Iris pigment epithelial cell (primary cell): ENCODE measurements at places on chromosomes 5 and 9.
A peak's percentile ranks its signal among the peaks of the same experiment; 100 is the strongest.

DNA sequence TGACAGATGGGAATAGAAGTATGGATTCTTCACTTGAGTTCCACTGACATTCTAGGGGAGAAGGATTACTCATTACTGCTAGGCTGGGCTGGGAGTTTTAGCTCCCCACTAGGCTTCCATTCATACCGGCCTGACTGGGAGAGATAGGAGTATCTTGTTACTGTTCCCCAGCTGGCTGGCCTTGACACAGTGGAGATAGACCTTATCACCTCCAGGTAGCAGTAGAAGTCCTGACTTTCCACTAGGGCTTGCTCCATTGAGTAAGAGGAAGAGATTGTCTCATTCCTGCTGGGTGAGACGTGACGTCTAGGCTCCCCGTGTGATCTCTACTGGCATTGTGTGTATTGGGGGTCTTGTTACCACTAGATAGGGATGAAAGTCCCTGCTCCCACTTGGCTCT is 156.4 kb downstream of the CACNA1B start:
- no peak for DNase-seq

DNA sequence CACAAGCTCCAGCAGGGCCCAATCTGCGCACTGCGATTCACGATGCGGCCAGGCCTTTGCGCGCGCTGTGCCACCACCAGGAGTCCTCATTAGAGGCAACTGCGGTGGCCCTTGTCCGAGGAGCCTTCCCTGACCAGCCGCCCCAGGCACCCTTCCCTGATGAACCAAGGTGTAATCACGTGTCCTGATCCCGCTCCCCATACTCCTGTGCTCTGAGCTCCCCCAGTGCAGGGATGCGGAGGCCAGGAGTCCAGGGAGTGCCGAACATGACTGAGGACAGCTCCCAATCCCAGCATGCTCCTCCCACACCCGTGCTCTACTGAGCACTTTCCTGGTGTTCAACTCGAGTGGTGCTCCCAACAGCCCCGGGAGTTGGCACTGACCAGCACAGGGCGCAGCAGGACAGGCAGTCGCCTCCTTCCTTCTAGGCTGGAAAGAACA is 134.8 kb downstream of the ZNF354C start:
- no peak for DNase-seq

DNA sequence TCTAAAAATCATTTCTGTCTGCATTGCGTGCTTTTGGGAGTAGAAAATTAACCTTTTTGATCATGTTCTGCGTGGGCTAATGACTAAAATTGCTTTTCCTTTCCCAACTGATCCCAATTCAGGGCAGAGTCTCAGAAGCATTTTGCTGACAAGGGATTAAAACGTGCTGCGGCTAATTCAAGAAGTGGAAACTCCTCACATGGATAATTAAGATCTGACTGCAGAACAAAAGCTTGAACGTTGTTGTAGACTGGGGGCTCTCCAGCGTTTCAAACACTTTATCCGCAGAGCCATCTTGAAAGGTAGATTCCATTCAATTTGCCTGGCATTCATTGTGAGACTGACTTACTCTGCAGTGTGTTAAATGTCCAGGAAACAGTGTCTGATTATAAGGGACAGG is 485.3 kb upstream of the DMAC1 start:
- DNase-seq, result no peak

GRCh38 chr5:90294604-90295003 is 115.0 kb downstream of the CETN3 start:
- DNase-seq, result no peak

DNA sequence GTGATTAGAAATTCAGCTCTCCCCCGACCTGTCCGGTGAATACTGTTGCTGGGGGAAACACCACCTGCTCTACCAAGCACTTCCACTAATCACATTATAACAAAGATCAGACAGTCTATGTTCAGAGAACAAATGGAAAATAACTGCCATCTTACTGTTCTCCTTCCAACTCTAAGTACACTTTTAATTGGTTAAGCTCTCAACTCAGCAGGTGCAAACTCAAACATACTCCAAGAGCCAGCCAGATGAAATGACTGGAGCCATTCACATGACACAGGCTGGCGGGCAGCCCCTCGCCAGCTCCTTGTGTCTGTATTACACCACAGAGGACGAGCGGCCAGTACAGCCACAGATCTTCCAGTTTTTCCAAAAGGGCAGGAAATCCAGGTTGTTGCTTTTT is 16.1 kb downstream of the LIFR start:
- DNase-seq, result no peak

DNA sequence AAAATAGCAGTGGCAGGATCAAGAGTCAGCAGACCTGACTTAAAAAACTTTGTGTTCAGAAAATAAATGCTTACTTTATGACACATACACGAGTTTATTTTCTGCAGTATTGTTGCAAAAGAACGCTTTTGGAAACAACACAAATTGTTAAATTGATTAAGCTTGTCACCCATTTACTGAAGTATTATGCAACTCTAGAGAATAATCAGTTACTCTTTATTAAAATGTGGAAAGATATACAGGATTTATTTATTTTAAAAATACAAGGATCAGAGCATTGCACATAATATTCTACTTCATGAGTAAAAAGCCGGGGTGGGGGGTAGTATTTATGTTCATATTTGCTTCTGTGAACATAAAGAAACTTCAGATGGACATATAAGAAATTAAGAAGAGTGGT is 20.0 kb downstream of the FYB1 start:
- DNase-seq, result peak; percentile 24

DNA sequence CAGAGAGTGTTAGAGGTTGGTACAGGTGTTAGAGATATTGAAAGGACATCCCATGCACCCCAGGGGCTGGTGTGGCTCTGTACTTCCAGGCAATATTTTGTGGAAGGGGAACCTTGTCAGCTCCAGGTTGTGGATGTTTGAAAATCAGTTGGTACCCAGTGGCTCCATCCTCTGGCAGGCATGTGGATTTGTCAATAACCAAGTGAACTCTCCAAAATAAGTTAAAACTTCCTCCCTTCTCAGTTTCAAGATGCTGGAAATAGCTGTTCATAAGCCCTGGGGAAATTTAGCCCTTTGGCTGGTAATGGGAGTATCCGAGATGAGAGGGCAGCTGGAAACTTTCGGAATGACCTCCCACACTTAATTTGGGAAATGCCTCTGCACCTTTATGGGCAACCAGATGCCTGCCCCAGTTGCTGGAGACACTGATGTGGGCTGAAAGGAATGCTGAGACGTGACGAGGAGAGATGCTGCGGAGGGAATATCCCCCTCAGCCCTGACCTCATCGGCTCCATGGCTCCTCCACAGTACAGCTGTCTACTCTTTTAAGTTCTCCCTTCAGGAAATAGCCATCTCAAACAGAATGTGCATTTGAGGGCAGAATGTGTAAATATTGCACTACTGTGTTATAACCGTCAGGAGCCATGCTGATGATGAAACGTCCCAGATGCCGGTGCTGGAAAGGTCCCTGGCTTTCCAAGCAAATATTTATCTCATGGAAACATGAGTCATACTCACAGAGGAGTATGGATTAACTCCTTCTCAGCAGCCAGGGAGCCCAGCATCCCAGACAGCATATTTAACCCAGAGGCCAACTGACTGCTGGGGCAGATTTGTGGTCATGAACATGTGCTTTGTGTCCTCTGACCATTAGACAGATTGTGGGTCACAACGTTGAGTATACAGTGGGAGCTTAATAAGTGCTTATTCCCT is 29.5 kb downstream of the TGFBI start:
- peak; percentile 98 for DNase-seq

DNA sequence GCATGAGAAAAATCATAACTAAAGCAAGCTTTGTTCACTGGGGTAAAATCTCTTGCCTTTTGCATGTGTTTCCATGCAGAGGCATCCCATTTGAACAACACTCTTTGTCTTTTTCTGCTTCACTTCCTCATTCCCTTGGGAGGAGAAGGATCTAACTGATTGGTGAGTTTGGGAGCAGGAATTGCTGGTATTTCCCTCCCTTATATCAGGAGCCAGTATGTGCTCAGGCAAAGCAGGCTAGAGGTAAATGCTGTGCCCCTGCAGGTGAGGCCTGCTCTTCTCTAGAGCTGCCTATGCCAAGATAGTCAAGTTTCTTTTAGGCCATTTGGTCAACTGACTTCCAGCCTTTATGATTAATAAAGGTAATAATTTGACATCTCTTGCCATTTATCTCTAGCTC is 179.9 kb downstream of the COX7C start:
- DNase-seq, result no peak

GRCh38 chr9:86238861-86239770 is 20.3 kb downstream of the C9orf153 start:
- DNase-seq, result no peak

GRCh38 chr9:130834371-130835336 is at the start of gene ABL1:
ABL1 (plus strand) TSS chr9:130835254; CDS start chr9:130835447, 193 bp downstream.
- DNase-seq, result peak; percentile 74

DNA sequence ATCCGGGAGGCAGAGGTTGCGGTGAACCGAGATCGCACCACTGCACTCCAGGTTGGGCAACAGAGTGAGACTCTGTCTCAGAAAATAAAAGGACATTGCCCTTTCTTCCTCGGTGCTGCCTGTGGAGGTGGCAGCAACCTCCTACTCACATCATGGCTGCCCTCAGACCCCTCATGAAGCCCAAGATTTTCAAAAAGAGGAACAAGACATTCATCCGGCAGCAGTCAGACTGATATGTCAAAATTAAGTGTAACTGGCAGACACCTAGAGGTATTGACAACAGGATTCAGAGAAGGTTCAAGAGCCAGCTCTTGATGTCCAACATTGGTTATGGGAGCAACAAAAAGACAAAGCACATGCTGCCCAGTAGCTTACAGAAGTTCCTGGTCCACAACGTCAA is 12.6 kb upstream of the PAX5 start:
- DNase-seq, result no peak

DNA sequence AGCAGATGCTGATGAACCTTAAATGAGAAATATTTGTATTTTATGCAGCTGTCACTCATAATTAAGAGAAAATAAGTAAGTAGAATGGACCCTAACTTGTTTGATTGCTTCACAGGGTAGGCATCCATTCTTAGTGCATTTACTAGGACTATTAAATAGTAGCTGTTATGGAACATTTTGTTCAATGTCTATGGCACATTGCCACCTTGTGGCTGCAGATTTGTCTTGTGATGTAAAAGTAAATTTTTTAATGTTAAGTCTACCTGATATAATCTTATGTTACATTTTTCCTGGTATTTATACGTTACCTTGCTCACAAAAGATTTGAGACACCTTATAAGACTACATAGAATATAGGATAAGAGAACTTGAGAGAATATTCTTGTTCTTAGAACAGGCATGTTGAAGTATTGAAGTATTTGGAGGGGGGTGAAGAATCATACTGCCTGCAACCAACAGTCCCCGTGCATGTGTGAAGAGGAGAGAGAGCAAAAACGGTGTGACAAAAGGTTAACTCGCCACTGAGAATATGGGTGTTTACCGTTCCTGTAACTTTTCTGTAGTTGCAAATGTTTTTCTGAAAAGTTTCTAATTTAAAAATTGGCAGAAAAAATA is 161.1 kb downstream of the MAST4 start:
- peak; percentile 65 for DNase-seq

- DNase-seq, result no peak
Measured at GRCh38 chr5:38022631-38023030, 182.8 kb upstream of the GDNF start.

GRCh38 chr9:81829195-81829882 is 98.9 kb upstream of the SPATA31D4 start:
- peak; percentile 45 for DNase-seq

DNA sequence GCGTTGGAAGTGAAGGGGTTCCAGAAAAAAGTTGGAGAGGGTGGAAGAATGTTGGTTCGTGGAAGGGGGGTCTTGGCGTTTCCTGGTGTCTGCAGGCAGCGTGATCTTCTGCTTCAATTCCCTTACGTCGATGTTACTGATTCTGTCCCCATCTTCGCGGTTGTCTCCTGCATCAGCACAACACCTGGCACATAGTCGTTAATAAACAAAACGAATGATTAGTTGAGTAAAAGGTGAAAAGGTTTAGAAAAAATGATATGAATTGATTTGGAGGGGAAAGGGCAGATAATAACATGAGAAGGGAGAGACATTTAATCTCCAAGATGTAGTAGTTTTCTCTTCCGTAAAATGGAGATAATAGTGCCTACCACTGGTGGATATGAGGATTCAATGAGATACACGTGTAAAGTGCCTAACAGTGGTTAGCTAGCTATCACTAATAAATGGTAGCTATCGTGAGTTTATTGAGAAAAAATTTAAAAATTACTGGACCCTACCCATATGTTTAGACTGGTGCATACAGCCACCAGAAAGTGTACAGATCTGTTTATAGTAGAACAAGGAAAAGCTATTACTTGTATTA is 556 bp downstream of the MTREX start:
- no peak for DNase-seq

- no peak for DNase-seq
Measured at GRCh38 chr5:60698336-60698735, 1.6 kb downstream of the DEPDC1B start.

DNA sequence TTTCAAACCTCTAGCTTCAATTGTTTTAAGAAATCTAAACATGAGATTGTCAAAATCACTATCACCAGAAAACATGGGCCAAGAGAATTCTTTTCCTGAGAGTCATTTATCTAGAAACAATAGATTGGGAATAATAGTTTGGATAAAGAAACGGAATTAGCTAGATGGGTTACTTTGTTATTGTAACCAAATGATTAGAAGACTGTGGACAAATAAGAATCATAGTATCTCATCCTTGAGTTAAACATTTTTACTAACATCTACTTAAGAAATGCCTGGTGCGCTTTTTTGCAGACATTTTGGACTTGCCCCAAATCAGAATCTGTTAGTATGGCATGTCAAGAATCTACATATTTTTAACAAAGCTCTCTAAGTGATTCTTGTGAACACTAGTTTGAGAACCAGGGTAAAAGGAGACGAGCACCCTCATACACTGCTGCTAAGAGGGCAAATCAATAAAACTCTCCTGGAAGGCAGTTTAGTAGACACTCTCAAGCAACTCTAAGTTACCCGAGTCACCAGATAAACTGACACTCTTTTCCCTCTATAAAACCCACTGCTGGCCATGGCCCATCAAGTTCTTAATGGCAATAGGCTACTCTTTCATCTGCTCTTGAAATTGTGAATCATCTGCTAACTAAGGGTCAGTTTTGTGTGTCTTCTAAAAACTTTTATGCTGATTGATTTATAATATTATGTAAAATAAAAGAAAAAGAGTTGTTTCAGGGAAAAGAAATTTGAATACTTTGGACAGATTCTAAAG is 39.1 kb downstream of the TPD52L3 start:
- no peak for DNase-seq

GRCh38 chr9:123276551-123276950 is 8.2 kb upstream of the STRBP start:
- no peak for DNase-seq

- no peak for DNase-seq
Measured at GRCh38 chr9:85995599-85995998, 54.7 kb downstream of the NAA35 start.
